H1 (cell line): ENCODE measurements at places on chromosomes 7 and 10. TPM values are rescaled to one million over a fixed set of nuclear protein-coding genes. Genes with fewer than 3 reads are reported as not detected.

Gene FXYD4
- polyA plus RNA-seq, result not detected in 2 replicates

Gene WNT8B
- 0.20 and 0.71 TPM in 2 replicates for polyA plus RNA-seq

Gene DGKI
- polyA plus RNA-seq, result 0.20 and 0.22 TPM in 2 replicates

Gene ENTPD7
- 3.9 and 5.0 TPM in 2 replicates for polyA plus RNA-seq

Gene LRIT1
- 0.03 and 0.09 TPM in 2 replicates for polyA plus RNA-seq

Gene NKX2-3
- not detected in 2 replicates for polyA plus RNA-seq

Gene SPDYE6
- not detected in 2 replicates for polyA plus RNA-seq

Gene SPDYE2
- polyA plus RNA-seq, result not detected in 2 replicates

Gene HTR5A
- polyA plus RNA-seq, result 0.02 TPM in 1 of 2 replicates, not detected in the other

Gene CALHM2
- 2.4 and 2.5 TPM in 2 replicates for polyA plus RNA-seq

Gene ACHE
- polyA plus RNA-seq, result 1.4 and 2.8 TPM in 2 replicates

Gene CFAP46
- 2.2 and 2.6 TPM in 2 replicates for polyA plus RNA-seq

Gene C10orf90
- 0.16 and 0.21 TPM in 2 replicates for polyA plus RNA-seq

Gene TTYH3
- 66.2 and 122 TPM in 2 replicates for polyA plus RNA-seq

Gene HOXA5
- not detected in 2 replicates for polyA plus RNA-seq

Gene WDFY4
- not detected in 2 replicates for polyA plus RNA-seq

Gene INSYN2A
- polyA plus RNA-seq, result 0.08 and 0.11 TPM in 2 replicates
